ENCODE measurements at places on chromosomes 7 and 10. TPM values are rescaled to one million over a fixed set of nuclear protein-coding genes. Genes with fewer than 3 reads are reported as not detected.

Gene HMX3
- total RNA-seq = not detected

Gene ABCC2
- total RNA-seq = 0.49 TPM

Gene CCDC172
- not detected for total RNA-seq

Gene ADAM12
- 6.1 TPM for total RNA-seq

Gene AKR1E2
- 25.6 TPM for total RNA-seq

Gene GPNMB
- total RNA-seq = 4.7 TPM

Gene GIMAP7
- 1.5 TPM for total RNA-seq

Gene SPDYE16
- 0.25 TPM for total RNA-seq

Gene NME8
- not detected for total RNA-seq

Gene PIK3AP1
- 1.5 TPM for total RNA-seq

Gene PIP4K2A
- 34.2 TPM for total RNA-seq

Gene CALHM3
- not detected for total RNA-seq

Gene CPN1
- not detected for total RNA-seq

Gene PNLIPRP3
- total RNA-seq = not detected

Gene PLEKHA8
- total RNA-seq = 24.3 TPM

Gene GFRA1
- total RNA-seq = 8.6 TPM

Gene GIGYF1
- total RNA-seq = 17.0 TPM

Gene HTR5A
- total RNA-seq = 1.2 TPM

Gene KLHL7
- 84.1 TPM for total RNA-seq

Gene LAMB4
- 0.49 TPM for total RNA-seq
